ENCODE measurements at places on chromosomes 7 and 10.

GRCh38 chr10:42879380-42880254 is 97.0 kb downstream of the BMS1 start:
- DNase-seq: no peak

GRCh38 chr10:4046030-4046429 is 261.0 kb upstream of the KLF6 start:
- no peak for DNase-seq

GRCh38 chr7:18788026-18788425 is 292.5 kb downstream of the HDAC9 start:
- DNase-seq: no peak

GRCh38 chr7:127447326-127447945 is 54.9 kb upstream of the ZNF800 start:
- DNase-seq: no peak

GRCh38 chr7:1071731-1072254 is 16.1 kb upstream of the GPER1 start:
- no peak for DNase-seq

- no peak for DNase-seq
Observed at GRCh38 chr10:42738679-42739078, 43.9 kb upstream of the BMS1 start.

DNA sequence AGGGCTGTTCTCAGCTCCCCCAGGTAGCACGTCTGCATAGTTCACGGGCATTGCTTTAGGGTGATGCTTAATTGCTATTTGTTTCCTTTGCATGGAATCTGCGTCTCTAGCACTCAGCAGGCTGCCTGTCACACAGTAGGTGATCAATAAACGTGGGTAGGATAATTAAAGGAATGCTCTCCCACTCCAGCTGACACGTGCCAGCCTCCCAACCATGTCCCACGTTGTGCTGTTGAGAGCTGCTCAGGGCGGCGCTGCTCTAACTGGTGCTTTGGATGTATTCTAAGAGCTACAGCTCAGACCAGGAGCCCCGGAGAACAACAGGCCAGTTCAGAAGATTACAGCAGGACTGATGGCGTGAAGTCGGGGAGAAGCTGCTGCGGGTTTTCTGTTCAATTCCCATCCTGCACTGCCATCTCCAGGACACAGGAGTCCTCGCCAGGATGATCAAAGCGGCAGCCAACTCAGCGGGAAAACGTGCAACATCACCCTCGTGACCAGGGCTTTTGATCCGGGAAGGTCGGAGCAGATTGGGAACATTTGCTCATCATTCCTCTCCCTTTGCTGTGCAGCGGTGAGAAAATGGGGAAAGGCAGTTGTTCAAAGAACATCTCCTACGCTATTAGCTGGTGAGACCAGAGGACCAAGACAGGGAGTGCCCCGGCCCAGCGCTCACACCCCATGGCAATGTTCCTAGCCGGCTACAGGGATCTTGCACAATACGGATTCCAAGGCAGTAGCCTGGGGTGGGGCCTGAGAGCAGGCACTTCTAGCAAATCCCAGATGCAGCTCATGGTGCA is 50.5 kb upstream of the FOXK1 start:
- no peak for DNase-seq

DNA sequence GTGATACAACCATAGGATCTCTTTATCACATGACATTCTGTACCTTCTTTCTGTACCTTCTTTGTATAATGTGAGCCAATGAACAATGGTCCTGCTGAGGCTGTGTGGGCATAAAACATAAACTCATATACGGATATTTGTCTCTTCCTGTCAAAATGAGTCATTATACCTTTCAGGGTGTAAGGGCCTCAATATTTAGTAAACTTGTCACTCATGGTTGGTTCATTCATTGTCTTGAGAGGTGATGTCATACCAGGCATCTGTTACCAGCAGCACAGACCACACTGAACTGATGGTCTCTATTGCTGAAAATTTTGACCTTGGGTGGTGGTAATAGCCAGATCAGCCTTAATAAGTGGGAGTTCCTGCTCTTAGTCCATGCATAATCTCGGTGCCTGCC is 287.6 kb upstream of the TPK1 start:
- no peak for DNase-seq

GRCh38 chr7:851204-851603 is 18.9 kb downstream of the SUN1 start:
- DNase-seq: no peak

GRCh38 chr7:101121991-101122932 is 4.6 kb upstream of the SERPINE1 start:
- no peak for DNase-seq

GRCh38 chr7:105978035-105978434 is 15.0 kb downstream of the CDHR3 start:
- DNase-seq: no peak

DNA sequence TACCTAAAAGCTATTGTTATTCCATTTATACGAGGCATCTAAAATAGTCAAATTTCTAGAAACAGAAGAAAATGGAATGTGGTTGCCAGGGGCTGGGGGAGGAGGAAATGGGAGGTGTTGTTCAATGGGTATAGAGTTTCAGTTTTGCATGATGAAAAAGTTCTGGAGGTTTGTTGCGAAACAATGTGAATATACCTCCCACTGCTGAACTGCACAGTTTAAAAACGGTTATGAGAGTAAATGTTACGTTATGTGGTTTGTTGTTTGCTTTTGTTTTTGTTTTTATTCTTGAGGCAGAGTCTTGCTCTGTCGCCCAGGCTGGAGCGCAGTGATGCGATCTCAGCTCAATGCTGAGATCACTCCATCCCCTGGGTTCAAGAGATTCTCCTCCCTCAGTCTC is 64.9 kb upstream of the NRBF2 start:
- no peak for DNase-seq

DNA sequence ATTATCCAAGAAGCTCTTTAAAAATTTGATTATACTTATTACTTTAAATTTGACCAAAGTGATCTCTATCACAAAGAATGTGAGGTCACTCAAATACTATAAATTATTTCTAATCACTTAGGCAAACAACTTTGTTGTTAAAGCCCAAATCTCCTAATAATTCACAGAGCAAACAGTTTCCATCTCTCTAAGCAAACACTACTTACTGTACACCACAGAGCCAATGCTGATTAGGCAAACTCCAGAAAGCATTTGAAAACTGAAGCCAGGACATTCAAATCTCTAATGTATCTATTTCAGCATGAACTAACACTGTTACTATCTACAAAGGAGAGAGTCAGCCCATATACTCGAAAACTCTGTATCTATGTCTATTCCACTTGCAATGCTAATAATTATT is 107.1 kb downstream of the RNF32 start:
- DNase-seq: no peak
